ENCODE measurements at places on chromosomes 1 and 21.

DNA sequence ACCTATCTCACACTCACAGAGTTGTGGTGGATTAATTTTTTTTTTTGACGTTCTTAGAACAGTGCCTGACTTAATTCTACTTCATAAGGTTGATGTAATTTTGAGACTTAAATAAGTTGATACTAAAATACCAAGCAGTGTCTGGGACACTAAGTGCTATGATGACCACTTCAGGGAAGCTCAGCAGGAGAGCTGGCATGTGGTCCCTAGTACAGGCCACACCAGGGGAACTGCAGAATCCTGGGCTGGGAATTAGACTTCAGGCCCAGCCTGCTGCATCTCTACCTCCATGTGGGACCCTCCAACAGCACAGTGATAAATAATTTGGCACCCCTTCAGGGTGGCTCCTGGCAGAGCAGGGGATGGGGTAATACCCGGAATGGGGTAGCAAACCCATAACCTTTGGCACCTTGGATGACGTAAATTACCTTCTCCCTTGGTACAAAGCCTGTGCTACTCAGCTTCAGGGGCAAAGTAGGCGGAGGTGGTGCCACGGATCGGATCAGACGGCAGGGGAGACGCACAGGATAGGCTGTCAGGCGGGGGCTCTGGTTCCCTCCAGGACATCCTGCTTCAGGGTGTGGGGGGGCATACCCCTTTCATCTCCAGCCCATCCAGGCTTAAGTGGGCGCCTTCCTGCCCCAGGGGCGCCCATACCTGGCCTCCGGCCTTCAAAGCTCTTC is 4.8 kb downstream of the MFSD2A start:
- no peak for DNase-seq

- DNase-seq, result no peak
Measured at GRCh38 chr1:220890602-220891001, 11.4 kb downstream of the HLX start.

GRCh38 chr1:93631626-93632365 is 49.8 kb downstream of the BCAR3 start:
- no peak for DNase-seq

DNA sequence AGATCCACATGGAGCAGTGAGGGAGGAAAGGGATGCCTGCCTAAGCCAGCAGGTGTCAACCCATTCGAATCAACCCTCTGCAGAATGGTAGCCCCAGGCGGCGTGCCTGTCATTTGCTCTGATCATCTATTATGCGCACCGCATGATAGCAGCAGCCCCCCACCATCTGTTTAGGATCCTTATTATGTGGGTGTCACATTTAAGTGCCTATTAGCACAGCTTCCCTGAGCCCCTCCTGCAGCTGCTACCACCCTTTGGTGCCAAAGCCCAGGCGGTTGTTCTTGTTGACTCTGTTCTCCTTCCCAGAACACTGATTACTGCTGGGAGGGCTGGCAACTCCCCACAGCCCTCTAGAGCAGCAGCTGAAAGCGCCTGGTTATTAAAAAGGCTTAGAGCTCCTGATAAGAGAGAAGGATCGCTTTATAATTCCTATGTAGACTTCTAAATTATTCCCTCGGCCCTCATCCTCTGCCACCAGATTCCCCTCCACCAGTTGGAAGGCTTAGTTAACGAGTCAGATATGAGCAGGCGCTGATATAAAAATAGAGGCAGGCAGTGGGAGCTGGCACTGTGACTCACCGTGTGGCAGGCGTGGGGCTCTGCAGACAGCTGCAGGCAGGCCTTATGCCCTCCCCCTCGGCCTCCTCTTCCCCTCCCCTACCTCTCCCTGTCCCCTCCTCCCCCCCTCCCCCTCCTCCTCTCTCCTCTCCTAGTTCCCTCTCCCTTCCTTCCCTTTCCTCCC is 23.0 kb downstream of the ACTA1 start:
- DNase-seq, result peak; percentile 75

GRCh38 chr1:186761358-186761757 is 67.4 kb upstream of the PLA2G4A start:
- DNase-seq, result no peak

GRCh38 chr1:225462714-225463574 is 35.1 kb upstream of the LBR start:
- no peak for DNase-seq

GRCh38 chr1:172944931-172945330 is 105.8 kb downstream of the TNFSF18 start:
- DNase-seq, result no peak

DNA sequence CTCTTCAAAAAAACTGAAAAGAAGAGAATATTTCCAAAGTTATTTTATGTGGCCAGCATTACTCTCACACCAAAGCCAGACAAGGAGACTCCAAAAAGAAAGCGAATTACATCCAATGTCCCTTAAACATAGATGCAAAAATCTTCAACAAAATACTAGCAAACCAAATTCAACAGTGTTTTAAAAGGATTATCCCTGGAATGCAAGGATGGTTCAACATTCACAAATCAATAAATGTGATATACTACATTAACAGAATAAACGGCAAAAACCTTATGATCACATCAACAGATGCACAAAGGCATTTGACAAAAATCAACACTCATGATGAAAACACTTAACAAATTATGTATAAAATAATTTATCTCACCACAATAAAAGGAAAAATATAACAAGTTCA is 207.8 kb downstream of the DENND1B start:
- DNase-seq, result no peak

DNA sequence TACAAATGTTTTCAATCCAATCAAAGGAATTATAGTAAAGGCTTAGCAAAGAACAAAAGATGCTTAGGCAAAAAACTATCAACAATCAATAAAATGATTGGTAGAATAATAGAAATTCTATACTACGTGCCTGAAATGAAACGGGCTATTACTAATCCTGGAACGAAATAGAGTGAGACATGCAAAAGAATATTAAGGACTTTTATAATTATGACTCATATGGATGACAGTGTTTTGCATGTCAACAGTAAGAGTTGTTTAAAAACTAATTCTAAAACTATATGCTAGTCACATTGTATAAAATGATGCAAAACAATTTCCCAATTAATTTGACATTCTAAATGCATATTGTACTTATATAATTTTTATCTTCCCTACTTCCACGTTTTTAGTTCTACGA is 35.6 kb downstream of the LRRIQ3 start:
- no peak for DNase-seq

GRCh38 chr1:42740851-42741580 is 980 bp upstream of the CLDN19 start:
- no peak for DNase-seq

DNA sequence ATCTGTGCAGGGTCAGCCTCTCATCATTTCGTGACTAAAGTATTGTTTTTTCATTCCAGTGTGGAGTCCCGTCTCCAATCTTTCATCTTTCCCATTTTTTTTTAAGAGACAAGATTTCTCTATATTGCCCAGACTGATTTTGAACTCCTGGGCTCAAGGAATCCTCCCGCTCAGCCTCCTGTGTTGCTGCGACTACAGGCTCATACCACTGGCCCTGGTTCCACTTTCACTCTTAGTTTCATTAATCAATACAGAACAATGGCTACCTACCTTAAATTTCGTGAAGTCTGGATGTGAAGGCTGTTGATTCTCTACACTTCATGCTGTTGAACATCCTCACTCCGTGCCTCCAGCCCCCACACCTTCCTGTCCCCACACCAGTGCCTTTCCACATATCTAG is 97.7 kb upstream of the GREM2 start:
- DNase-seq, result no peak

DNA sequence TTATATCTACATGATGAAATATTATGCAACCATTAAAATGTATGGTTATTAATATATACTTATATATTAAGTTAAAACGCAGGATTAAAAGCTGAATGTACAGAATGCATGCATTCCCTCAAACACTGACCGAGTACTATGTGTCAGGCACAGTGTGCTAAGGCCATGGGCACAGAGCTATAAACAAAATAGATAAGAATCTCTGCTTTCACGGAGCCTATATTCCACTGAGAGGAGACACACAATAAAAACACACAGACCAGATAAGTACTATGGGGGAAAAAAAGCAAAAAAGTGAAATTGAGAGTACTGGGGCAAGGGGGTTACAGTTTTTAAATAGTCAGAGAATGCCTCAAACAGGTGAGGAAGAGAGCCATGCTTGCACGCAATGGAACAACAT is 62.7 kb downstream of the GPATCH2 start:
- no peak for DNase-seq

DNA sequence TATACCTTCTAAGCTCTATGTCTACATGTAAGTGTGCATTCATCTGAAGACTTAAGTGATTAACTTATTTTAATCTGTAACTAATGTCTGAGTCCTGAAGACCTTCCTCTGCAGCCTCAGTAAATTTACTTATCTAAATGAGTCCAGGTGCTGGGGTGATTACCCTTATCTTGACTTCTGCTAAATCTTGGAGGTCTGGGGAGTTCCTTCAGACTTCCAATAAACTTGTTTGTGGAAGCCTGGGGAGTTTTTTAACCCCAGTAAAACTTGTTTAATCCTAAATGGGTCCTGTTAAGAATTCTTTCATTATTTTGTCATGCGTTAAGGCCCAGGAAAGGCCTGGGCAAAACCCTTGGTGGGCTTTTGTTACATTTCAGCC is 37.0 kb downstream of the RSPH1 start:
- DNase-seq, result no peak

DNA sequence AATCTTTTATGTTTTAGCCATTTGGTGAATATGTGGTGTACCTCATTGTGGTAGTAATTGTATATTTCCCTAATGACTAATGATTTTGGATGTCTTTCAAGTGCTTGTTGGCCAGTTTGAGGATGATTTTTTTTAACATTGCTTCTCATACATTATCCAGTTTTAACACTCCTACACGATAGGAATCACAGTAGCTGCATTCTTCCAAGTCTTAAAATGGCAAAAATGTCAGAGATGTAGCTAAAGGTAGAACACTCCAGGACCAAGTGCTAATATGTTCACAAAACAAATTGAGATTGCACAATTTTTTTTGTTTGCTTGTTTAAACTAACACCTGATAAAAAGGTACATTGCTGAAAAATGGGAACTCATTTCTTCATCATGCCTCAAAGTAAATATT is 11.7 kb downstream of the USP25 start:
- DNase-seq, result no peak

GRCh38 chr1:111882559-111882958 is 106.9 kb downstream of the KCND3 start:
- DNase-seq, result no peak

- peak; percentile 69 for DNase-seq
Measured at GRCh38 chr1:6343506-6344405, 49.8 kb downstream of the ACOT7 start.

DNA sequence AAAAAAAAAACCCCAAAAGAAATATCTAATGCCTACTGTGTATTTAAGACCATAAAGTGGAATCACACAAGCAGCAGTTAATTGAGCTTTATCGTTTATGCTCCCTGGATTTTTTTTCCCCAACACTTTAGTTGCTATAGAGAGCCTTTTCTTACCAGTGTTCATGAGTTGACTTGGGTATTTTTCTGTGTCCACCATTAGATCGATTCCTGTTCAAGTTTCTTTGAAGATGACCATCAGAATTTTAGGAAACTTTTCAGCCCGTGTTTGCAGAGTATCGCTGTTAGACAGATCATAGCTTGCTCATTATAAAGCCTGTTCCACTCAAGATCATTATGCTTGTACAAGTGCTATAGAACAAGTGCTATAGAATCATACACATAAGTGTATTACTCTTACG is 1.5 kb downstream of the RALGPS2 start:
- DNase-seq, result no peak
